ENCODE measurements at places on chromosomes 6 and 20. TPM values are rescaled to one million over a fixed set of nuclear protein-coding genes. Genes with fewer than 3 reads are reported as not detected.

The OR2J3 gene
- total RNA-seq = 0.06 TPM

The ADAM33 gene
- 67.3 TPM for total RNA-seq

The SLC25A27 gene
- total RNA-seq = 28.9 TPM

The CLPSL1 gene
- 0.49 TPM for total RNA-seq

The FKBP5 gene
- 174 TPM for total RNA-seq
